ENCODE measurements at places on chromosomes 2 and 18. TPM values are rescaled to one million over a fixed set of nuclear protein-coding genes. Genes with fewer than 3 reads are reported as not detected.

The WIPF1 gene
- 21.2 TPM for total RNA-seq

The SNTG2 gene
- not detected for total RNA-seq

The CDKL4 gene
- total RNA-seq, result 8.2 TPM

The IL1R2 gene
- total RNA-seq, result 3.6 TPM

The FEV gene
- not detected for total RNA-seq

The CACNB4 gene
- 40.2 TPM for total RNA-seq

The ACTG2 gene
- total RNA-seq, result 896 TPM

The STARD6 gene
- 0.96 TPM for total RNA-seq

The KATNAL2 gene
- total RNA-seq, result 2.9 TPM

The TMEM169 gene
- total RNA-seq, result 0.48 TPM

The CCDC74A gene
- not detected for total RNA-seq

The UGT1A3 gene
- not detected for total RNA-seq

The MSH2 gene
- 14.4 TPM for total RNA-seq

The UGT1A5 gene
- total RNA-seq, result not detected

The KLHL41 gene
- total RNA-seq, result 0.72 TPM

The OSBPL6 gene
- total RNA-seq, result 0.96 TPM

The CHRNG gene
- total RNA-seq, result not detected

The SFTPB gene
- total RNA-seq, result 1.7 TPM

The DNAH7 gene
- 4.8 TPM for total RNA-seq

The PCARE gene
- 1.4 TPM for total RNA-seq

The UPP2 gene
- 0.24 TPM for total RNA-seq

The C2orf74 gene
- not detected for total RNA-seq

The CIB4 gene
- total RNA-seq, result not detected

The TUBA3E gene
- not detected for total RNA-seq
